ENCODE measurements at places on chromosomes 16 and 17. TPM values are rescaled to one million over a fixed set of nuclear protein-coding genes. Genes with fewer than 3 reads are reported as not detected.

DNA sequence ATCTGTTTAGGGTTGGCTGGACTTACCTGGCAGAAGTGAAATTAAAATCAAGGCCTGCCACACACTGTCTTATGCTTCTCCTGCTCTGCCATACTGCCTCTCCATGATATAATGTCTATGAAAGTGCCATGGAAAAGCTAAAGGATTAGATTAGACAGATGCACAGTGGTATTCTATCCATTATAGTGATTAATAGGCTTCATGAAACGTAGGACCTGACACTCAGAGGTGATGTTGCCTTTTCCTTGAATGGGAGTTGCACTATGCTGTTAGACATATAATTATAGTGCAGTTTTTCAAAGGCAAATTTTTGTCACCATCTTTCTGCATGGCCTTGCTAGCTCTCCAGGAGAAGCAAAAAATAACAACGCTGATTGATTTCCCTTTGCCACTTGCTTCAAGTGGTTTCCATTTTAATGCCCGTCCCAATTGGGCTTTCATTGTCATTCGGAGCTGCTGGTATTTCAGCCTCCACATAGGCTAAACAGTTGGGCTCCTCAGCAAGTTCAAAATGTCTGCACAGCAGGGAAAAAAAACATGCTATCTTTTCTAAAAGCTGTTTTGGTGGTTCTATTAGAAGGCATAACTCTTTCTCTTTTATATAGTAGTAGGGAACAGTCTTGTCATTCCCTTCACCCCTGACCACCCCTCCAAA is 502.8 kb upstream of the GOT2 start:
- no peaks in the 10 kb centered on the region for H3K27me3 ChIP-seq
- H3K4me3 ChIP-seq = no peak overlapping the region

DNA sequence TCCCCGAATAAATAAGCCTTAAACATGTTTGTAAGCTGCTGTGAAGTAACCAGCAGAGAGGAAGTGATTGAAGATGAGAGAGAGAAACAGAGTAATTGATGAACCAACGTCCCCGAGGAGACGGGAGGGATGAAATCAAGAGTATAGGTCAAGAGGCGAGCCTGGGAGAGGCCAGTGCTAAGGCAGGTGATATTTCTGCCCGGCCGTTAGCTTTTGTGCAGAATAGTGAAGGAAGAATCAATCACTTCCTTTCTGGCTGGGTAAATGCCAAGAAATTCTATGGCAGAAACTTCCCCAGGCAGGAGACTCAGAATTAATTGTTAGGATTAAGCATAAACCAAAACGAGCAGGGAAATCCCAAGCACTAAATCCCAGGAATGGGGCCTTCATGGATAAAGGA is 273.8 kb downstream of the CDH13 start:
- H3K27ac ChIP-seq = no peak overlapping the region
- no peaks in the 10 kb centered on the region for H3K36me3 ChIP-seq
- H3K4me1 ChIP-seq = no peaks in the 10 kb centered on the region
- no peak overlapping the region for H3K4me3 ChIP-seq
- no peaks in the 10 kb centered on the region for H3K27me3 ChIP-seq
- DNase-seq = peak; percentile 64

DNA sequence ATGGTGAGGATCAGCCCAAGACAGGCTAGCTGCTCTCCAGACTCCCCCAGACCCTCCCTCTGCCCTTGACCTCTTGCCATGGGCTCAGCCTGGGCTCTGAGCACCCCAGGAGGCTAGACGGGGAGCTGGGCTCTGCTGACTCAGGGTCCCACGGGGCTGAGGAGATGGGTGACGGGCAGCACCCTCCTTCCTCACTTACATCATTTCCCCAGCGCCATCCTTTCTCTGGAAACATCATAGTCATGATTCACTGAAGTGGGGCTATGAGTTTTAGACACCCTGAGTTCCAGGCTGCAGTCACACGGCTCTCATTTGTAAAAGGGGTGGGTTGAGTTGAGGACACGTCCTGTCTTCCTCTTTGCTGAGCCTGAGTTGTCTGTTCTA is 3.0 kb upstream of the ITGAX start:
- no peaks in the 10 kb centered on the region for H3K27me3 ChIP-seq
- H3K4me1 ChIP-seq = no peaks in the 10 kb centered on the region
- no peak overlapping the region for H3K27ac ChIP-seq
- no peaks in the 10 kb centered on the region for H3K36me3 ChIP-seq
- DNase-seq = no peak
- H3K4me3 ChIP-seq = no peak overlapping the region

GRCh38 chr16:21159281-21159951 is 942 bp downstream of the LDAF1 start:
- H3K27me3 ChIP-seq = no peaks in the 10 kb centered on the region
- peak overlapping the region; percentile 73 for H3K4me3 ChIP-seq
- peaks cover 21% of the 10 kb centered on the region for H3K4me1 ChIP-seq
- no peak for DNase-seq
- peaks cover 2% of the 10 kb centered on the region for H3K36me3 ChIP-seq

- H3K4me3 ChIP-seq = peak overlapping the region; percentile 81
- peaks cover under 1% of the 10 kb centered on the region for H3K36me3 ChIP-seq
- no peak for DNase-seq
- peaks cover 12% of the 10 kb centered on the region for H3K4me1 ChIP-seq
Observed at GRCh38 chr16:20899071-20899470, 1.1 kb downstream of the DCUN1D3 start.

DNA sequence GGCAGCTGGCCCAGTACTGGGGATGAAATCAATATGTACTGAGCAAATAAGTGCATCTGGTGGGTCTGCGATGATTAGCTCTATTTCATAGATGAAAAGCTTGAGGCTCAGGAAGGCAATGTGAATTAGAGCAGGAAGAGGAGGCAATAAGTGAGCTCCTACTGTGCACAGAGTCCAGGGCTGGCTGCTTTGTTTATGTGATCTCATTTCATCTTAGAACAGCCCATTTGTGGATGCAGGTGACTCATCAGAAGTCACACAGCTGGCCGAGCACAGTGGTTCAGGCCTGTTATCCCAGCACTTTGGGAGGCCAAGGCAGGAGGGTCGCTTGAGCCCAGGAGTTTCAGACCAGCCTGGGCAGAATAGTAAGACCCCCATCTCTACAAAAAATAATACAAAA is 7.1 kb downstream of the TMEM114 start:
- H3K27ac ChIP-seq = no peak overlapping the region
- H3K27me3 ChIP-seq = peaks cover 5% of the 10 kb centered on the region
- DNase-seq = no peak
- no peak overlapping the region for H3K4me3 ChIP-seq
- no peaks in the 10 kb centered on the region for H3K4me1 ChIP-seq

GRCh38 chr16:3999479-4000325 is 116.5 kb downstream of the ADCY9 start:
- H3K27me3 ChIP-seq = no peaks in the 10 kb centered on the region
- DNase-seq = peak; percentile 70
- H3K27ac ChIP-seq = peak overlapping the region; percentile 48
- peaks cover 16% of the 10 kb centered on the region for H3K4me1 ChIP-seq

- DNase-seq = no peak
- H3K4me1 ChIP-seq = peaks cover 24% of the 10 kb centered on the region
- H3K36me3 ChIP-seq = no peaks in the 10 kb centered on the region
- peaks cover 48% of the 10 kb centered on the region for H3K27me3 ChIP-seq
Observed at GRCh38 chr17:7290685-7291084, 3.8 kb downstream of the YBX2 start.

- no peak overlapping the region for H3K4me3 ChIP-seq
- H3K36me3 ChIP-seq = peaks cover 2% of the 10 kb centered on the region
- no peaks in the 10 kb centered on the region for H3K4me1 ChIP-seq
- H3K27ac ChIP-seq = no peak overlapping the region
- H3K27me3 ChIP-seq = no peaks in the 10 kb centered on the region
Observed at GRCh38 chr17:59798111-59798510, 90.7 kb downstream of the VMP1 start.

GRCh38 chr17:66383333-66383732 is 80.9 kb downstream of the PRKCA start:
- no peaks in the 10 kb centered on the region for H3K27me3 ChIP-seq
- H3K27ac ChIP-seq = no peak overlapping the region
- DNase-seq = no peak
- H3K36me3 ChIP-seq = peaks cover 2% of the 10 kb centered on the region
- H3K4me3 ChIP-seq = no peak overlapping the region
- H3K4me1 ChIP-seq = peaks cover 17% of the 10 kb centered on the region

DNA sequence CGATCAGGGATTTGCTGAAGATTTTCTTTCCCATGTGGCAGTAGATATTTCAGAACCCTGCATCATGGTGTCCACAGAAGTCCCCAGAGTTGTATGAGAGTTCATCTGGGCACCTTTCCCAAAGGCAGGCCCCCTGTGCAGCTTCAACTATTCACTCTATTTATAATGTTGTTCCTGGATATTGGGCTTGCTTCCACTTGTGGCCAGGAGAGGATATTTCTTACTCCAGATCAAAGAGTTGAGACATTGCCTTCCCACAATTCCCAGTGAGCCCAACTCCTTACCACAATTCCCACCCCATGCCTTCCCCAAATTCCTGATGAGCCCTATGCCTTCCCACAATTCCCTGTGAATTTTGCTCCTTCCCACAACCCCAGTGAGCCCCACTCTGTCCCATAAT is 206.9 kb downstream of the WWOX start:
- no peak for DNase-seq
- no peaks in the 10 kb centered on the region for H3K27me3 ChIP-seq
- H3K27ac ChIP-seq = no peak overlapping the region
- no peaks in the 10 kb centered on the region for H3K36me3 ChIP-seq

GRCh38 chr17:19897903-19898302 is 30.2 kb upstream of the ULK2 start:
- H3K27ac ChIP-seq = no peak overlapping the region
- H3K4me3 ChIP-seq = no peak overlapping the region
- H3K27me3 ChIP-seq = no peaks in the 10 kb centered on the region
- no peak for DNase-seq
- peaks cover 10% of the 10 kb centered on the region for H3K36me3 ChIP-seq

GRCh38 chr17:59767176-59767575 is 59.7 kb downstream of the VMP1 start:
- DNase-seq = no peak
- H3K27me3 ChIP-seq = no peaks in the 10 kb centered on the region
- no peak overlapping the region for H3K27ac ChIP-seq
- no peak overlapping the region for H3K4me3 ChIP-seq
- peaks cover 15% of the 10 kb centered on the region for H3K36me3 ChIP-seq

GRCh38 chr17:68812876-68813584 is 142.2 kb downstream of the ABCA8 start:
- no peaks in the 10 kb centered on the region for H3K27me3 ChIP-seq
- no peaks in the 10 kb centered on the region for H3K36me3 ChIP-seq
- H3K4me3 ChIP-seq = no peak overlapping the region
- H3K27ac ChIP-seq = no peak overlapping the region
- DNase-seq = no peak
- no peaks in the 10 kb centered on the region for H3K4me1 ChIP-seq

The EEF2K gene
- total RNA-seq = 26.8 TPM

The KRT23 gene
- total RNA-seq = 0.33 TPM

The TRPV2 gene
- total RNA-seq = 4.5 TPM
